ENCODE measurements at places on chromosomes 2 and 18.

DNA sequence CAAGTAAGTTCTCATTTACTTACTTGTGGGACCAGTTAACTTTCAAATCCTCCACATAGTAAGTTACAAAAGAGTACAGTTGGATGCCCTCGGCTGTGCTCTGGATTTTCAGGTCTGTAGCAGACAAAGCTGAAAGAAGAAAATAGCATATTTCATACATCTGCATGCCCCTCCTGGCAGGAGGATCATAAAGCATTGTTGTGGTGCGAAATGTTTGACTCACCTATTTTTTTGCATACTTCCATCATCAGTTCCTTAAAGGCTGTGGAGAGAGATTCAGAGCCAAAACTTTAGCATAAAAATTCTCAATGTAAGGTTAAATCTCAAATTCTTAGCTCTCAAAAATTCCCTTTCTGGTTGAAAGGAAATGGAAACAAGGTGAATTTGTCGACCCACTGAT is 70.8 kb upstream of the LPIN2 start:
- DNase-seq = no peak

- DNase-seq = peak; percentile 87
Observed at GRCh38 chr2:101396316-101396717, 9.0 kb upstream of the CREG2 start.

- DNase-seq = no peak
Observed at GRCh38 chr2:5756272-5756671, 64.1 kb downstream of the SOX11 start.

DNA sequence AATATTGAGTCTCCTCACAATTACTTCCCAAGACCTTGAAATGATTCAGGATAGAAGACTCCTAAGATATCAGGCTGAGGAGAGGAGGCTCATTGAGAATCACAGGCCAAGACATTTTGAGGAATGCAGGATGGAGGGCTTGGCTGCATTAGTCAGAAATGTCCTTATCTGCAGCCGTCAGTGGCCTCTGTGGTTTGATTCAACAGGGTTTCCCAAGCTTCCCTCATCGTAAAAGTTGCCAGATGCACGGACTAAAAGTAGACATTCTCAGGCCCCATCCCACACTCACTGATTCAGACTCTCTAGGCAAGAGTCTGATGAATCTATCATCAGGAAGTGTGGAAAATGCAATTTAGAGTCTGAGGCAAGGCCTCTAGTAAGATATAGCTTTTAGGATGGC is 34.0 kb upstream of the TMEM178A start:
- peak; percentile 99 for DNase-seq

GRCh38 chr18:30971338-30971956 is 71.1 kb downstream of the DSC3 start:
- peak; percentile 26 for DNase-seq

DNA sequence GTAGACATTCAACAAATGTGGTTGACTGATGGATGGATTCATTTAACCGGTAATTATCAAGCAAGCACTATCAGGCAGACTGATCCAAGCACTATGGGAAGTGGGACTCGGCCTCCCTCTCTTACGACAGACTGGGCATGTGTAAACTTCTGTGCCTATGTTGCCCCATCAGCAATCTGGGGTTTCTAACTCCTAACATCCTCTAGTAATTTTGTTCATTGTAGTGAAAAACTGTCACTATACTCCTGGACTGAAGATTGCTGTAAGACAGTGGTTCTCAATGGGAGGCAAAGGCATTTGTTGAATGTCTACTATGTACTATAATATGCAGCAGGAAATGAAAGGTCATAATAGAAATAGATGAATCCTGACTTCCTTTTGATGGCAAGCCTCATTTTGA is 51.2 kb upstream of the CREB1 start:
- DNase-seq = no peak

DNA sequence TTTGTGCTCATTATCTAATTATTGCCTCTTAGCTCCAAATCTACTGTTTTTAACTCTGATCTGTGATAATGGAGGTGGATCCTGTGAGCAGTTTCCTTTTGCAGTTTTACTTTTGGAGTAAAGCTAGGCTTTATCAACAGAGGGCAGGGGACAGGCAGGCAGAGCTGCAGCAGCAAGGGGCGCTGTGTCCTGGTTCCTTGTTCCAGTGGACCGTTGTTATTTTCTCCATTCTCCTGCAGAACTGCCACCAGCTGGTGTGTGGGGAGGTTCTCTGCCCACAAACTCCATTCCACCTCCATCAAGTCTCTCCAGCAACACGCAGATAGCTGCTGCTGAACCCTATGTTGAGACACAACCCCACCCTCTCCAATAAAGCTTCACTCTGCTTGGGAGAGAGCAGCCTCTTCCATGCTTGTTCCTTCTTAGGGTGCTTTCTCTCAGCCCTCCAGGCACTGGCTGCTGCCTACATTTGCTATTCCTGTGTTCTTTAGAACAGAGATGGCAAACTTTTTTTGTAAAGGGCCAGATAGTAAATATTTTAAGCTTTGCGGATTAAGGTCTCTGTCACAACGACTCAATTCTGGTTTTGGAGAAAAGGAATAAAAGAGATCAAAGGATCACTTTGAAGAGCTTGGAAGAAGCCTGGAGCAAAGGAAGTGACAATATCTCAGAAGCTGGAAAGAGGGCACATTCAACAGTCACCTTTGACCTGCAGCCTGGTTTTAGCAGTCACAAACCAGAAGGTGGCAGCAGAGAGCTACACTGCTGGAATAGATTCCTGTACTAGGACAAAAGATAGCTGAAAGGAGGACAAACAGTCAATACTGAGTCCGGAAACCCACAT is 208.8 kb downstream of the CCDC178 start:
- DNase-seq = peak; percentile 65

DNA sequence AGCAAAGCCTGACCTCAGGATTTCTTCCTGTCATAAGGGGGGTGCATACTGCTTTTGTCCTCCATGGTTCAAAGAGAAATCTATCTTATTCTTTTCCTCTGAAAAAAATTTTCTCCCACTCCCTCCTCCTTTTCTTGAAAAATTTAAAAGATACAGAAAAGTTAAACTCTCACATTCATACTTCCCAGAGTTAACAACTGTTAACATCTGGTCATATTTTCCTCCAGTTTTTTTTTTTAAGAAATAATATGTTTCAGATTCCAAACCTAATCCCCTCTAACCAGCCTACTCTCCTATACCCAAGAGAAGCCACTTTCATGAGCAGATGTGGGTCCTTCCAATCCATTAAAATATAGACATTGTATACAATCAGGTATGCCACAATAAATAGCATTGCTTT is 378.9 kb upstream of the HNRNPA3 start:
- DNase-seq = no peak

- DNase-seq = no peak
Observed at GRCh38 chr2:45688479-45689298, 37.2 kb downstream of the PRKCE start.

GRCh38 chr2:41955316-41956043 is 92.3 kb upstream of the PKDCC start:
- no peak for DNase-seq

GRCh38 chr18:70405052-70405451 is 116.2 kb downstream of the SOCS6 start:
- DNase-seq = no peak

- DNase-seq = no peak
Observed at GRCh38 chr2:220101980-220102379, 474.6 kb downstream of the SLC4A3 start.

DNA sequence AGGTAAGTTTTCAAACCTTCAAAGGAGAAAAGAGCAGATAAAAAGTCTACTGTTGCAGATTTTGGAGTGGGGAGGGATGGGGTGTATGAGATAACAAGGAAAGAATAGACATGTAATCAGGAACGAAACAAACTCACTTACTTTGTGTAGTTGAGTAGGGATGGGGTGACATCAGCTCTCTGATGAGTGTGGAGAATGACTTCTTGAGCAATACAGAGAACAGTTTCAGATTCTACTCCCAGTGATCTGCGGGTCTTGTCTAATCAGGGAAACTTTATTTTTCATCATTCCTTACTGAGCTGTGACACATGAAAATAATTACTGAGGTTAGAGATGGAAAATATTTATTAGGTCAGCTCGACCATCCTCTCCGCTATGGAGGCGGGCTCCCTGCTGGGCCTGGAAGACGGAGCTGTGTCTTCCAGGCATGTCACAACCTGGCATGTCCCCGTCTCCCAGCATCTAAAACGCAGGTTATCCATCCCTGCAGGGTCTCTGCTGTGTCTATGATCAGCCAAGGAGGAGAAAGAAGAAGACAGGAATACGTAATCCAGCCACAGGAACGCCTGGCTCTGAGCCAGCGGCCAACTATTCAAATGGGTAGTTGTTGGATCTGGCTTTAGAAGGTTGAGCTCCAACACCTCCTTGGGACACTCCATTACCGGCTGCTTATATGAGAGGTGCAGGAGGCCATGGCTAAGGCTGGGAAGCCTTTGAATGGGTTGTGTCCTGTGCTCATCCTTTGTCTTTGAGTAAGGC is 99.0 kb upstream of the SATB2 start:
- no peak for DNase-seq
